ENCODE measurements at places on chromosomes 12 and 14.

DNA sequence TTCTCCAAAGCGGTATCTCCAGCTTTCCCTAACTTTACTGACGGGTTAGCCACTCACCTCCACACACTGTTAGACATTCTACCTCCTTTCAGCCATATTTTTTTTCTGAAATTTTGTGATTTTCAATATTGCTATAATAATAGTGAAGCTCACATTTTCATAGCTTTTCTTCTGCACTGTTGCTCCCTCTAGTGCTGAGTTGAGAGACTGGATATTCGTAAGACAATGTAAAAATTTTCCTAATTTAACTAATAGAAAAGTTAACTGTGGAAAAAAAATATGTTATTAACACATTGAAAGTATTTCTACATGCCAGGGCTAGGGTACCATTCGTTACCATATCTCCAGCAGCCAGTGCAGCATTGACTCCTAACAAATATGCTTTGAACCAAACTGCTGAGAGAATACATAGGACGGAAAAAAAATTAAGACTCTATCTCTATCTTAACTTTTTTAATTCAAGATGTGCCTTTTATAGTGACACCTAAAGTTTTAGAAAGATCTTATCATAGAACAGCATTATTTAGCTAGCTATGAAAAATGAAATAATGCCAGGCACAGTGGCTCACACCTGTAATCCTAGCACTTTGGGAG, 48.7 kb upstream of the ABCC9 start:
- DNase-seq: peak; percentile 5

GRCh38 chr12:25997201-25997963, 38.9 kb downstream of the RASSF8 start:
- peak; percentile 92 for DNase-seq

DNA sequence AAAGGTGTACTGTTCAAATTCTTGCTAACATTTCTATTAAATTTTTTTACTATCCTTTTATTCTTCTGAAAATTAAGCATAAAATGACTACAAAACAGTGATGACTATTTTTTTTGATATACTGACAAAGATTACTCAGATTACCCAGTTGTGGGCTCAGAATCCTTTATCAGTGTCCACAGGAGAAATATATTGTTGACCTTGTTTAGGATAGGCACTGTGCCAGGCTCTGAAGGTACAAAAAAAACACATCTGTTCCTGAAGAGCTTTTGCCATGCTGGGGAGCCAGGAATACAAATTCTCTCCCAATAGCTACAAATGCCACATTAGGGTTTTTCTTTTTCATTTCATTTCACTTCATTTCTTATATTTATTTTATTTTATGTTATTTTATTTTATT, 26.9 kb upstream of the GCH1 start:
- no peak for DNase-seq

DNA sequence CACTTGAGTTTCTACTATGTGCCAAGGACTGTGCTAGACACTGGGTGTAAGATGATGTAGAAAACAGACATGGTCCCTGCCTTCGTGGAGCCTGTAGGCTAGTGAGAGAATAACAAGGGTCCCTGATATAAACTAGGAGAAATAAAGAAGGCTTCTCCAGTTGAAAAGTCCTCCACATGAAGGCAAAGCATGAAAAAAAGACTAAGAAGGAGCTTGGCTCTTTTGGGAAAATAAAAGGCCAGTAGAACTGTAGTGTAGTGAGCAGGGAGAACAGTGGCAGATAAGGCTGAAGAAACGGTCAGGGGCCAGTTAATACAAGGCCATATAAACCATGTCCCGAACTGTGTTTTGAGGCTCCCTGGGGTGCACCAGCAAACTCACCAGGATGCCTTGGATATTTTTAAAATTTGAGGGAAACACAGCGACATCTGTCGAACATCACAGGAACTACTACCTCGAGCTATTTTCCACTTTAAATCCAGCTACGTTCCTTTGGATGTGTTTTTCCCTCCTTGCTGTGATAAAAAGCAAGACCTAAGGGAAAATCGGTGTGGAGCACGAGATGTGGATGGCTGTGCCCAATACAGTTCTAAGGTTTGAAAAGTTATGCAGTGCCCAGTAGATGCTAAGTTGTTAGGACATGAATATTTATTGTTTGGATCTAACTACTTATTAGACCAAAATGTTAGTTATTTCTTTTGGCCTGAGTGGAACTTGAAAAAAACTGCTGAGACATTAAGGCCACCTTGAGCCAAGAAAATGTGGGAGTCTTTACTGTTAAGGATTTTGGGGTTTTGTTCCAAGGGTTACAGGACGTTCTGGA, 8.5 kb upstream of the CFL2 start:
- DNase-seq: peak; percentile 52

- no peak for DNase-seq
These were observed 31.6 kb upstream of the SGPP1 start for GRCh38 chr14:63759456-63759855.

GRCh38 chr12:92718483-92718990, 15.7 kb downstream of the PLEKHG7 start:
- DNase-seq: no peak

Measured in fibroblast of skin of left quadriceps (primary cell).